ENCODE measurements at places on chromosomes 3 and 15. TPM values are rescaled to one million over a fixed set of nuclear protein-coding genes. Genes with fewer than 3 reads are reported as not detected.

Gene SLC28A2
- not detected for total RNA-seq

Gene LIPC
- total RNA-seq, result 0.26 TPM

Gene CPA3
- not detected for total RNA-seq

Gene SLC49A4
- total RNA-seq, result 26.4 TPM

Gene SEC22A
- 44.0 TPM for total RNA-seq

Gene PRR23A
- total RNA-seq, result not detected

Gene FEZF2
- not detected for total RNA-seq

Gene ARL14
- total RNA-seq, result 0.26 TPM

Measured in bronchial epithelial cell (primary cell).